ENCODE measurements at places on chromosomes 12 and 14. TPM values are rescaled to one million over a fixed set of nuclear protein-coding genes. Genes with fewer than 3 reads are reported as not detected.

GRCh38 chr14:88933191-88933590 lies 108.7 kb downstream of the TTC8 start:
- DNase-seq = no peak

DNA sequence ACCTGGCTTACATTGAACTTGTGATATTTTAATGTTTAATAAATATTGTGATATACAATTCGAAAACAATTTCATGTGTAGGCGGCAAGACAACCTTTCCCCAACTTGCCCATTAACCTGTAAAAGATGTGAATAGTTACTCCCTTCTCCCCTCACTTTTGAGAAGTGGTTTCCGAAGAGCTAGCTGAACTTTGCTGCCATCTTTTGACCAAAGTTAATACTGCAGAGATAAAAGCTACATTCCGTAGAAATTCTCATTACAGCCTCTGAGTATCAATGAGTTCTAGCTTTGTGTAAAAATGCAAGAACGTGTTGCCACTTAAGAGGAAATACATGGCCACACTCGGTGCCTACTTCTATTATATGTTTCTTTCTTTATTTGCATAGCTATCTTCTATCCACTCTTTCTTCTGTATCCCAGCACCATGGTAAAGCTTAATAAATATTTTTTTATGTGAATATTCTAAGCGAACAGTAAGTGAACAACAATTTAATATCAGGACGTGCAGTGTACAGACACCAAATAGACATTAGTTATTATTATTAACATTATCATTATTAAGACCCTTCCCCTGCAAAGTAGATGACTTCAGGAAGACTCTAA lies 105.1 kb upstream of the TMEM260 start:
- no peak for DNase-seq

CYP46A1 gene
- not detected for total RNA-seq

- DNase-seq = no peak
Observed at GRCh38 chr12:118959985-118960560, 21.3 kb upstream of the SRRM4 start.

DNA sequence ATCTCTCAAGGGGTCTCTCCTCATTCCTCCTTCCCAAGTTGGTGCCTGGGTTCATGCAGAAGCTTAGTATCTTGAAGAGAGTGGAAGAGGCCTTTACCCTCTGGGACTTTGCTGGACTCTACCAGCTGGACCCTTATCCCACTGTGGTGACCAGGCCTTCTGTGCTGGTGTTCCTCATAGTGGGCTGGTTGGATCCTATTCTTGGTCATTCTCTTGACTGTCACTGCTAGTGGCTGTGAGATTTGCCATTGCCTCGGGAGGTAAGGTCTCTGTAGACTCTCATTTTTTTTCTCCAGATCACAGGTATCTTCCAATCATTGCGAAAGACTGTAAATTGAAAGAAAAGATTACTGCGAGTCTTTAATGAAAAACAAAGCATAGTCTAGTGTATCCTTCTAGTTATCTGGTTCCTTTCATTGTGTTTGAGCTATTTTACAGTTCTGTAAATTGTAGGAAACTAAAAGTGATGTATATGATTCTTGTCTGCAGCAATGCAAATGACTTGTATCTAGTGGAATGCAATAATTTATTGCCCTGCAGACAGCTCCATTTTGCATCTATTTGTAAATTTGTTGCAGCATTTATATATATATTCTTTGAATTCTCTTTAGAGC lies 217.9 kb downstream of the AEBP2 start:
- no peak for DNase-seq

RHEBL1 gene
- 3.2 TPM for total RNA-seq

ANKRD33 gene
- not detected for total RNA-seq

NAV3 gene
- total RNA-seq = not detected

PLEK2 gene
- not detected for total RNA-seq

MFAP5 gene
- total RNA-seq = not detected

GRCh38 chr14:80958939-80959338 lies 3.5 kb downstream of the TSHR start:
- no peak for DNase-seq

DNA sequence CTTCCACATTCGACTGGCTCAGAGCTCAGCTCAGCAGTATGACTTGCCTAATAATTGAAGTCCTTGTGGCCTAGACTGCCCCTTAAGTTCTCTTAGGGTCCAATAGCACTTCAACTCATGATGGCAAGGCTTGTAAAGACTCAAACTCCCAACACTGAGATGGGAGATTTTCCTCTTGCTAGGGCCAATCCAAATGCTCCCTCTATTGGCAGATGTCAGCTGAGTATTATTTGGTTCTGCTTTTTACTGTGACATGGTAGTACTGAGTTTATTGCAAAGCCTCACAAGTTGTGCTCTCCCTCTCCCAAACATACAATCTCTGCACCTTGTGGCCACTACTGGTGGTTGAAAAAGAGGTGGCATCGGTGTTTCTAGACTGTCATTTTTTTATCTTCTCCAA lies 164.2 kb downstream of the ALG10 start:
- DNase-seq = no peak

TMEM119 gene
- not detected for total RNA-seq

GARIN6 gene
- not detected for total RNA-seq

DNA sequence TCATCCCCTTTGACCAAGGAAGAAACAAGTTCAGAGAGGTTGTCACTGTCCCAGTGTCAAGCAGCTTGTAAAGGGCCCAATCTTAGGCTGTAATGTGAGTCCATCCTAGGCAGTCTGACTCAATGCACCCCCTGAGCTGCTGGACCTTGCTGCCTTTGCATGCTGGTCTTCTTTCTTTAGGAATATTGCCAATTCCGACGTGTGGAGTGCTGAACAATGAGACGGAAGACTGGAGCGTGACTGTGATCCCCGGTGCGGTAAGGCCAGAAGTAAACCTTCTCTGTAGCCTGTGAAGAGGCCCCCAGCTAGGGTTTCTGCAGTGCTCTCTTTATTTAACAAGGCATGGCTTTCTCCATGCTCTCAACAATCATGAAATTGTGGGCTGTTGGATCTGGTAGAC lies 963 bp downstream of the TCTN2 start:
- no peak for DNase-seq

KRT77 gene
- not detected for total RNA-seq

- DNase-seq = no peak
Observed at GRCh38 chr14:45810152-45810872, 557.3 kb upstream of the MIS18BP1 start.

GRCh38 chr12:124294780-124295341 lies at the start of gene RFLNA:
TSS of gene RFLNA (plus strand) at chr12:124295093. CDS start at chr12:124295430, 337 bp downstream.
- DNase-seq = no peak

NAA30 gene
- total RNA-seq = 14.6 TPM

DNA sequence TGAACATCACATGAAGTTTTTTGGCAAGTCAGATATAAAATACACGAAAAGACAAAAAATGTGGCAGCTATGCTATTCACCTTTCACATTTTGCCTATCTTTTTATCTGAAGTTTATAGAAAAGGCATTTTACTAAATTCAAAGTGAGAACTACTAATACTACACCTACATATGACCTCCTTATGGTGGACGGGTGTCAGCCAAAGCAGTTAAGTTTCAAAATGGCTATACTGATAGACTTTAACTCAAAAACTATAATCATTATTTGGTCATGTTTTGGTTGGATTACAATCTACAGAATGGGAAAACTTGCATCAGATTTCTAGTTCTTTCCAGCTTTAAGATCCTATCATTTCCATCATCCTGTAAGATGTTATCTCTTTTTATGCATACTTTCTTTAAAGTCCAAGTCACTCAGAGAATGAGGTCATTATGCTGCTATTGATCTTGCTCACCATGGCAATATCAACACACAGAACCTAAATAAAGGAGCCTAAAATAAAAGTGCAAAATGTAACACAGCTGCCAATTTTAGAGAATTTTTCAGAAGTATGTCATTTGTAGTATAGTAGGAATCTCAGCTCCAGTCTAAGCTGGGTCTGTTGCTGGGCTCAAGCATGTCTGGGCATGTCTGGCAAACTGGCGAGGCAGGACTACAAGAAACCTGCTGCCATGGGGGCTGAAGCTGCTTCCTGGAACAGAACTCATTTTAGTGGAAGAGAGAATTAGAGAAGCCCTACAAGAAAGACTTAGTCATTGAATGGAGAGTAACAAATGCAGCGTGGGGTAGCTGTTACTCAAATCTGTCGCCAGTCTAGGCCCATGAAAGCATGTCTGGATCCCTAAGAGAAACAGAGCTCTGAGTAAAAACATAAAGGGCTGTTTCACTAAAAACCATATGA lies 7.6 kb upstream of the AEBP2 start:
- DNase-seq = no peak

DNA sequence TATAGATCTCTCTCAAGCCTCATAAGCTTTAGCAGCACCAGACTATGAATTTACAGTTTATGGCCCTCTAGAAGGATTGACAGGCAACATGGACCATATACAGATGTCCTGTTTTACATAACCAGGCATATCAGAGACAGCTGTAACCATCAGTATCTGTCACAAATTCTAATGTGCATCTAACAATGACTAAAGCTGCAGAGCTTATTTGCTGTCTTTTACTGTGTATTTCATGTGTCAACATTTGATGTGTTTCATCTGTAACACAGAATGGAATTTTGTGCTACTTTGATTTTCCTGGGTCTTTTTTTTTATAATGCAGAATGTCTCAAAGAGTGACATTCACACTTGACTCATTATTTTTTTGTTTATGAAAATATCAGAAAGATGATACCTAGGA lies 348.3 kb downstream of the SLC16A7 start:
- DNase-seq = no peak

DNA sequence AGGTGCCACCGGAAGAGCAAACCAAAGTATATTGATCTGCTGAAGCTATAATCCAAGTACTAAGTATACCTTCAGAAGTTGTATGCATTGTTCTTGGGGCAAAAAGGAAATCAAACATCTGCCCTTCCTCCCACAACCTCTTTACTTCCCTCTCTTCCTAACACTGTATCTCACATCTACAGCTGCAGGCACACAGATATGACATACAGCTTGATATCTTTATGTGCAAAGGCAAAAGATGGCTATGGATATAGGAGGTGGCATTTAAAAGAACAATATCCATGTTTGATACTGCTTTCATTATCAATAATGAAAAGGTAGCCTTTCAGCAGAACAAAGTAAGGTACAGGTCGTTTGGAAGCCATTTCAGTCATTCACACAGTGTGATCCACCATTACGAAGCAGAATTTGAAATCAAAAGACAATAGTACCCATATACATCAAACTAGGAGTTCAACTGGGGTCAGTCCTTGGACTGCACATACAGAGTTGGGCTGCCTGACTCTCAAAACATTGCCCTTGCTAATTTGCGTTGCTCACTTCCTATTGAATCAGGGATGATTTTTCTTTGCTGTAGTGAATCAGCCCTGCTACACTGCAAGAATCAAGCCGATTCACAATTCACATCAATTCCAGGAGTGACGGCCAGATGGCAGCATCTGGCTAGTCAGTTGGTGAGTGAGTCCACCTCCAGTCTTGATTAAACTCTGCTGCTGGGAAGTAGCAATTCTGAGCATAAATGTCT lies 8.9 kb downstream of the ANG start:
- peak; percentile 56 for DNase-seq

GLT8D2 gene
- total RNA-seq = not detected

BDKRB1 gene
- total RNA-seq = not detected

- no peak for DNase-seq
Observed at GRCh38 chr12:13189264-13189663, 7.3 kb upstream of the EMP1 start.

SMCO2 gene
- total RNA-seq = not detected

DNA sequence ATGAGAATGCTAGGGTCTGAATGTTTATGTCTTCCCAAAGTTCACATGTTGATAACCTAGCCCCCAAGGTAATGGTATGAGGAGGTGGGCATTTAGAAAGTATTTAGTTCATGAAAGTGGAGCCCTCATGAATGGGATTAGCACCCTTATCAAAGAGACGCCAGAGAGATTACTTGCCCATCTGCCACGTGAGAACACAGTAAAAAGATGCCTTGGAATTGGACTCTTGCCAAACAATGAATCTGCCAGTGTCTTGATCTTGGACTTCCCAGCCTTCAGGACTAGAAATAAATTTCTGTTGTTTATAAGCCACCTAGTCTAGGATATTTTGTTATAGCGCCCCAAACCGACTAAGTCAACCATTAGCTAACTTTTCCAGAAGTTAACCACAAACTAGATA lies 92.0 kb upstream of the SLC38A4 start:
- no peak for DNase-seq

PLEKHG3 gene
- total RNA-seq = 0.07 TPM

- DNase-seq = no peak
Observed at GRCh38 chr14:98160901-98161300, 1111.1 kb downstream of the BCL11B start.

DNA sequence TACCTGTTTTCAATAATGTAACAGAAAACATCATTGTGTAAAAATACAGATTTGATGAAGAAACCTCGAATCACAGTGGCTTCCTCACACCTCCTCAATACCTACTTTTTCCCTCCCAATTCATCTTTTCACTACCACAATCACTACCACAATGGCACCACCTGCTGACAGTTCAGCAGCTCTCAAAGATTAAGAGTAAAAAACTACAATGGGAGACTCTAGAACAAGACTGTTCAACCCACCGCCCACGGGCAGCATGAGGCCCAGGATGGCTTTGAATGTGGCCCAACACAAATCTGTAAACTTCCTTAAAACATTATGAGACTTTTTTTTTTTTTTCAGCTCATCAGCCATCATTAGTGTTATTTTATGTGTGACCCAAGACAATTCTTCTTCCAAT lies 15.2 kb downstream of the MED6 start:
- DNase-seq = no peak

- DNase-seq = no peak
Observed at GRCh38 chr12:60194678-60195077, 598.8 kb downstream of the SLC16A7 start.

OVCH1 gene
- not detected for total RNA-seq

TMEM121 gene
- 1.6 TPM for total RNA-seq

GRCh38 chr14:76780875-76781647 lies 19.8 kb downstream of the VASH1 start:
- no peak for DNase-seq

OTOGL gene
- total RNA-seq = not detected

INHBC gene
- total RNA-seq = 0.10 TPM

All from activated B cell treated with CpG ODN at 0.5 μM for 24 hours (primary cell).